ENCODE measurements at places on chromosomes 5 and 9. TPM values are rescaled to one million over a fixed set of nuclear protein-coding genes. Genes with fewer than 3 reads are reported as not detected.

- no peak for DNase-seq
These were observed 46.1 kb downstream of the NIPAL4 start for GRCh38 chr5:157506066-157506590.

- DNase-seq = no peak
These were observed 5.7 kb upstream of the CHD1 start for GRCh38 chr5:98934546-98934945.

DNA sequence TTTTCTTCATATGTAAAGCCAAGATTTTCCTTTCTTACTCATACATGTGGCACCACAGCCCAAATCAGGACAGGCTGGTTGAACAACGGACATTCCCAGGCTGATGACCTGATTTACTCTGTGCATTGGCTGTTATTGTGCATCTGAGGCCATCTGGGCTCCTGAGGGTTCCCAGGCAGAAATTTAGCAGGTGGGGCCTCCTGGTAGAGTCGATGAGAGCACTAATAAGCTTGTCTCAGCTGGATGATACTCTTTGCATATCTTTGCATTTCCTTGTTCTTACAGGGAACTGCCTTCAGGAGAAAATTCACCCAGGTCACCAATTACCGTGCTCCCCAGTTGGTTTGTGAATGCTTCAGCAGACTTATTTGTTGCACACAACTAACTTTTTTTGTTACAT lies 605.1 kb downstream of the ELAVL2 start:
- DNase-seq = no peak

GRCh38 chr5:143431789-143432188 lies 28.3 kb upstream of the NR3C1 start:
- peak; percentile 70 for DNase-seq

DNA sequence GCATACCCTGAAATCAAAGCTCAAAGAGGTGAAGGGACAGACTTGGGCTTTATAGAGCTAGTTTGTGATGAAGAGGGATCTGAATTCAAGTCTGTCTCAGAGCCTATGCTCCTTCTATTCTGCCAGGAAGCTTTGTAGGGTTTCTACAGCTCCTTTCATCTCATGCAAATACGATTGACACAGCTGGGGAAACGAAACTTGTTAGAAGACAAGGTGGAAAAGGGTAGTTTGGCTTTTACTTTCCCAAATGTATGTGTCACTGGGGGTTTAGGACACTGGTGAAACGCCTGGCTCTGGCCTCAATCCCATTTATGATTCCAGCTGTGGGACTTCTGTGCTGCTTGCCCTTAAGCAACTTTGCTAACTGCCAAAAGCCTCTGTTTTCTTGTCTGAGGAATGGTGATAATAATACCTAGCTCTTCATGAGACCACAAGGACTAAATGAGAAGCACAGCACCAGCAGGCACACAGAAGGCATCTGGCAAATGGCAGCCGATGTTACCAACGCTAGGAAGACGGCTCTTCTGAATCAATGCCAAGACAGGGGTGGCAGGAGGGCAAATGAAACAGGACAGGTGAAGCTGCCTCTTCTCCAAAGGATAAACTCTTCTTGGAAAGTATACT lies 70.3 kb upstream of the EQTN start:
- DNase-seq = peak; percentile 17

- DNase-seq = peak; percentile 40
These were observed 157.0 kb upstream of the RAI14 start for GRCh38 chr5:34499001-34499734.

DNA sequence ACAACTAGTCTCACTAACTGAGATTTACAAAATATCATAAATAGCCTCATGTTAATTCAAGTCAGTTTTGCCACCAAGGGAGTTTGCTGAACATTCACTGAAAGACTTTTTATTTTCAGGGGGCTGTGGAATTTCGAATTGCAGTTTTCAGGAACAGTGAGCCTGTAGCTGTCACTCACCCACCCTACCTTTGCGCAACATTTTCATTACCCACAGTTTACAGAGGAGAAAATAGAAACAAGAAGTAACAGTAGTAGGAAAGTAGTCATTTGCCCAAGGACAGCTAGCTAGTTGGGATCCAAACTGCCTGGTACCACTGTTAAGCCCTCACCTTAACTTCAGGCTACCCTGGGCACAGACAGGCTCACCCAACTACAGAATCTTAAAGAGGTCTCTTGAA lies 154.1 kb downstream of the ADAMTS12 start:
- DNase-seq = no peak

DNA sequence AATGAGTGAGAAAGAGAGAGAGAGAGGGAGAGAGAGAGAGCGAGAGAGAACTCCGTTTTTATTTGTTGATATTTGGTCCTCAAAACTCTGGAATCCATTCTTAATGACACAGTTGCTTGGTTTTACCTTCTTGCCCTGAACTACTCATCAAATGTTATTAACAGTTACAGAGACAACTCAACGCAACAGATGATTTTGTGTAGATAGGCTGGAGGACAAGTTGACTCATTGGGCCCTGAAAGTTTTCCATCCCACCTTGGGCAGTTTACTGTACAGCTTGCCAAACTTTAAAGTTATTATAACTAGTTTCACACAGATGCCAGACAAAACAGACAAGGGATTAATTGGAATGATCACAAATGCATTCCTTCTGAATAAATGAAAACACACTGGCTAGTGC lies 339.9 kb downstream of the ARL15 start:
- DNase-seq = no peak

DNA sequence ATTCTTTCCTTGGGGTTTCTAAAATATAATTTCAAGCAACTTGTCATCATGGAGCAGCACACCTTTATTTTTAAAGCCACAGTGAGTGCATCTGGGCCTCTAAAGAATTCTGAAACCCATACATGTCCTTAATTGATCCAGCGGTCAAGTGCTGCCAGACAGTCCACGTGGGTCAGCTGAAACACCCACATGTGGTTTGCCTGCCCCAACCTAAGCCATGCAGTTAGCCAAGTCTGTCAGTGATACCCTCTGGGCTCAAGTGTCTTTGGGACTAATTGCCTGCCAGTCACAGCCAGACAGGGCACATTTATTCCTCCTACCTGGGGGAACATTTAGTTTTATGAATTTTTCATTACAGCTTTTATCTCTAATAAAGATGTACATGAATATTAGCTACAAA lies 291.4 kb upstream of the SLC30A5 start:
- no peak for DNase-seq

GRCh38 chr9:107425101-107426025 lies 64.2 kb downstream of the KLF4 start:
- peak; percentile 79 for DNase-seq

GRCh38 chr9:14428781-14429230 lies 114.9 kb upstream of the NFIB start:
- DNase-seq = peak; percentile 68

- DNase-seq = no peak
These were observed 55.7 kb downstream of the SHC3 start for GRCh38 chr9:89122949-89123348.

- DNase-seq = peak; percentile 39
These were observed 15.4 kb upstream of the C5orf47 start for GRCh38 chr5:173973616-173973969.

DNA sequence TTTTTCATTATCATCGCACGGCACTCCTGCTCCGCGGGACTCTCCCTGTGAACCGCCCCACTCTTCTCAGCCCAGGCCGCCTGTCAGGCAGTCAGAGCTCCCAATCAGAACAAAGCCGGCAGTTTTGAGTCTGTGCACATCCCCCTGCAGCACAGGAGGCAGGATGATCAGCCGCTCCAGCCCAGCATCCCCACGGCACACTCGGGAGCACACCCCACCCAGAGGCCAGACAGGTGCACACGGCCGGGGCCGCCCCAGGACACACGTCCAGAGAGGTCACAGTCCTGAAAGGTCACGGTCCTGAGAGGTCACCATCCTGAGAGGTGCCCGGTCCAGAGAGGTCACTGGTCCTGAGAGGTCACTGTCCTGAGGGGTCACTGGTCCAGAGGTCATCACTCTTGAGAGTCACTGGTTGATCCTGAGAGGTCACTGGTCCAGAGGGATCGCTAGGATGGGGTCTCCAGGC lies 8.4 kb downstream of the TPPP start:
- no peak for DNase-seq

- DNase-seq = no peak
These were observed 1183.3 kb downstream of the DTWD2 start for GRCh38 chr5:117805058-117805457.

DNA sequence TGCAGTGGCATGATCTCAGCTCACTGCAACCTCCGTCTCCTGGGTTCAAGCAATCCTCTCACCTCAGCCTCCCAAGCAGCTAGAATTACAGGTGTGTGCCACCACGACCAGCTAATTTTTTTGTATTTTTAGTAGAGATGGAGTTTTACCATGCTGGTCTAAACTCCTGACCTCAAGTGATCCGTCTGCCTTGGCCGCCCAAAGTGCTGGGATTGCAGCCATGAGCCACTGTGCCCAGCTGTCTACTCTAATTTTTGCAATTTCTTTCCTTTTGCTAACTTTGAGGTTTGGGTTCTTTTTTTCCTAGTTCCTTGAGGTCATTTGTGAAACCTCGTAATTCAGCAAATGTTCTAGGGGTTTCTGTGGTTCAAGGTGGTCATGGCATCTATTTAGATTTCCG lies 63.7 kb upstream of the PRLR start:
- DNase-seq = no peak

GRCh38 chr9:122122468-122122867 lies 29.4 kb upstream of the TTLL11 start:
- no peak for DNase-seq

GRCh38 chr9:6845880-6846279 lies 88.1 kb downstream of the KDM4C start:
- no peak for DNase-seq

DNA sequence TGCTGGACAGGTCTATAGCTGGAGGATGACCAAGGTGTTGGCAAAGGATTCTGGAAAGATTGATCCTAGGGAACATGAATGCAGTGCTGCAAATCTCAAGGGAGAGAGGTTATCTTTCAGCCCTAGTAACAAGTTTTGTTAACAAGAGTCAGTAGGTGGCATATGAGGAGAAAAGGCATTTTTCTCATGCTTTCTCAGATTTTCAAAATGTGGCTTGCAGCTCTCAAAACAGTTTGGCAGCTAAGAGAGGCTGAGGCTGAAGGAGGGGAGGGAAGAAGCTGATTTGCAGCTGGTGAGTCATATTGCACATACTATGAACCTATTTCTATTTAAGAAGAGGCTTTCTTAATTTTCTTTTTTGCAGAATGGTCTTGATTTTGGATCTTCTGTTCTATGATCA lies 64.3 kb upstream of the PCA3 start:
- DNase-seq = no peak

GRCh38 chr5:72248410-72248981 lies 71.5 kb downstream of the MRPS27 start:
- no peak for DNase-seq

GRCh38 chr9:8262625-8263622 lies 463.3 kb upstream of the DMAC1 start:
- DNase-seq = no peak

DNA sequence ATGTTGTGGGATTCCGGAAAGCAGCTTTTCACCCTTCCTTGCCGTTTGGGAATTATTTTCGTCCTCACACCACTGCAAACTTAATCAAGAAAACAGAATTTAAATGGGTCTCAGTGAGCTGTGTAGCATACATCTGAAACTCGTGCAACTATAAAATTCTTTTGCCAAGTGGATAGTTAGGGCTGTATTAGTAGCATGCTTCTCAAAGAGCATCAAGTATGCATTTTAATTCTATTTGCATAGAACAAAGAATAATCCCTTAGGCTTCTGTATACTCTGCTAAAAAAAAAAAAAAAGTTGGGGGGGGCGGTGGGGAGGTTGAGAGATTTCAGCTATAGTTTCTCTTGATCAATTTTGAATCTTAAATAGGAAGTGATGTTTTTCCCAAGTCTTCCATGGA lies 11.8 kb upstream of the APBA1 start:
- no peak for DNase-seq

GRCh38 chr9:97313243-97313642 lies 5.8 kb downstream of the CCDC180 start:
- DNase-seq = no peak

GRCh38 chr9:19372567-19372966 lies 7.5 kb downstream of the RPS6 start:
- DNase-seq = no peak

- DNase-seq = no peak
These were observed 302.4 kb downstream of the SMARCA2 start for GRCh38 chr9:2317591-2317990.

- DNase-seq = no peak
These were observed 117.1 kb upstream of the RASA1 start for GRCh38 chr5:87150630-87151029.

GRCh38 chr5:177290816-177291596 lies 12.5 kb downstream of the RAB24 start:
- DNase-seq = no peak

- DNase-seq = no peak
These were observed 112.7 kb upstream of the ZNF618 start for GRCh38 chr9:113763429-113763828.

- no peak for DNase-seq
These were observed 686.7 kb downstream of the CDH18 start for GRCh38 chr5:19301271-19301670.

DNA sequence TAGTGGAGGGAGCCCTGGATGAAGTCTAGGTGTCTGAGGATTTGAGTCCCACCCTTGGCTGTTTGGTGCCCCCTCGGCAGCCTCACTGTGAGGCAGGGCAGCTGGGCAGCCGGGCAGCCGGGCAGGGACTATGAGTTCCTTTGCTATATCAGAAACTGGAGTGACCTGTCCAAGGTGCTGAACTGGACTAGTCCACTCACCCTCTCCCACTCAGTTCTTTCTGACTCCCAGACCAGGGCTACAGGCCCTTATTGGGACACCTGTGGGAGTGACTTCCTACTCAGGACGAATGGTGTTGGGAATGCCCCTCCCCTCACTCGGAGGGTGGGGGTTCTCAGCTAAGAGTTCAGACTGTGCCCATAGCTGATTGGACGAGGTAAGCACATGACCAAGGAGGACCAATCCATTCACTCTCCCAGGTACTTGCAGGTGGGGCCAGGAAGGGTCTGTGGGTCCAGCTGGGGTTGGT lies 34.1 kb upstream of the RAPGEF1 start:
- peak; percentile 49 for DNase-seq

DBH gene
- total RNA-seq = not detected

MPDZ gene
- total RNA-seq = not detected

PRPF4 gene
- 51.5 TPM for total RNA-seq

KCNV2 gene
- total RNA-seq = not detected

ADCY2 gene
- total RNA-seq = not detected

GKAP1 gene
- 3.3 TPM for total RNA-seq

IFNA21 gene
- not detected for total RNA-seq

SPINK6 gene
- total RNA-seq = not detected

HEMGN gene
- 2.9 TPM for total RNA-seq

SLC6A19 gene
- total RNA-seq = not detected

DAB2 gene
- total RNA-seq = 0.26 TPM

CCL27 gene
- 0.23 TPM for total RNA-seq

TMEM174 gene
- total RNA-seq = not detected

FAM219A gene
- total RNA-seq = 9.7 TPM
